ENCODE measurements at places on chromosomes 2 and 18. TPM values are rescaled to one million over a fixed set of nuclear protein-coding genes. Genes with fewer than 3 reads are reported as not detected.

DNA sequence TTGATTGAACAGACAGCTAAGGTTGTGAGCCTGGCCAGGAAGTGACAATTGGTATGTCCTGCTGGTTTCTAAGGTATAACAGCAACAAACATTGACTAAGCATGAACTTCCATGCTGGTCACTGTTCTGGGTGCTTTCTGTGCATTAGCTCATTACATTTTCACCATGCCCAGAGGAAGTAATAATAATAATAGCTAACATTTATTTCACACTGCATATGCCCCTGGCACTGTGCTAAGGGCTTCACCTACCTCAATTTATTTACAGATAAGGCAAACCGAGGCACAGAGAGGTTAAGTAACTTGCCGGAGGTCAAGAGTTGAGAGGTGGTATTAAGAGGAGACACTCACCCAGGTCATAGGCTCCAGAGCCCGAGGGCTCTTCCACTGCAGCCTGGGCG, 113.6 kb downstream of the PDCL3 start:
- no peak for DNase-seq

DNA sequence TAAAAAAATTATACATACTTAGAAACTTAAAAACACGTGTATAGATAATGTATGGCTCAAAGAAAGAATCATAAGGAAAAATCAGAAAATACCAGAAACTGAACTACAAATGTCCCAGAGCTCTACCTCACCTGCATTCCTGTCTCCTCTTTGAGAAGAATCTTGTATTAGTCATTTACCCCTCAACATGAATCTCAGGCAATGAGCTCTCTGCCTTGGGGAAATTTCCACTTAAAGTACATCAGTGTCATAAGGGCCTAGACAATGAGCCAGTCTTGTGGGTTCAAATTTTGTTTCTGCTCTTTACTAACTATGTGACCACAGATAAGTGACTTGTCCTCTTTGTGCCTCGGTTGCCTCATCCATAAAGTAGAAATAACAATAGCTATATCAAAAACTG, 40.1 kb downstream of the SCG2 start:
- DNase-seq, result no peak

DNA sequence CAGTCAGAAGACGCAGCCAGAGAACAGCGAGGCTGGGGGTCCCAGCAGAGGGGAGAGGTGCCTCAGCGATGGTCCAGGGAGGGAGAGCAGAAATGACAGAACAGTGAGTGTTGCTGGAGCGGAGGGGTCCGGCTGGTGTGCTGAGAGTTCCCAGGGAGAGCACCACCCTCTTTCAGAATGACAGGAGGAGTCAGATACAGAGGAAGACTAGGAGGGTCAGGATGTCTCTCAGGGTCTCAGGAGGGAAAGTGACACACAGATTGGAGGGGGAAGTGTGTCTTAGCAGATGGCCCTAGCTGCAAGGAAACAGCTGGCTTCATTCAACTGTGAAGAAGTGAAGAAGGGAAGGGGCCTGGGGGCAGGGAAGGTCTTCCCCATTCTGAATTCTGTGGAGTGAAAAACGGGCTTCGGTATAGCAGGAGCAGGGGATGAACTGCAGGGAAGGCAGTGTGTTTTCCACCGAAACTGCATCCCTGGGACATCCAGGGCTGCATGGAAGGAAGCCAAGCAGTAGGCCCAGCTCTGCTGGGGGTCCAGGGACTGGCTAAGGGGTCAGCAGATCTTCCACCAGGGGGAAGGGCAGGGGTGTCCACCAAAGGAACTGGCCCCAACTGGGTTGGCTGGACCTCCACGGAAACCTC, 90.0 kb upstream of the OTOS start:
- DNase-seq, result no peak

GRCh38 chr2:239436669-239437335, 36.0 kb upstream of the HDAC4 start:
- no peak for DNase-seq

GRCh38 chr2:141468761-141469160, 662.1 kb downstream of the LRP1B start:
- DNase-seq, result no peak

DNA sequence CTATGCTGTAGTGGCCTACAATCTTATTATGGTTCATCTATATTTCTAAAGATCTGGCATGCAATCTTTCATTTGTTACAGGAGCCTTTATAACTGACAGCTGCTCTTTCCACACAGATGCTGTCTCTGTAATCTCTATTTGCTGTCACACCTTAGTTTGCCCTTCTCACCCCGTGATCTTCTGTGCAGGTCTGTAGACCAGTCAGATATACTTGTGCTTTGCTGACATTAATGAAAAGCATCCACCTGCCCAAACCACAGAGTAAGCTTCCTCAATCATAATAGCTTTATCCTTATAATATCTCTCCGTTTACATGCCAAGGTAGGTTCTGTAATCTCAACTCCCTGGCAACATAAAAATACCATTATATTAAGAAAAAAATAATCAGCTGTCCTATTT, 122.4 kb downstream of the GRB14 start:
- DNase-seq, result no peak

- DNase-seq, result no peak
Measured at GRCh38 chr2:172496160-172496608, 59.7 kb upstream of the PDK1 start.

- no peak for DNase-seq
Measured at GRCh38 chr2:195734395-195734794, 77.4 kb downstream of the SLC39A10 start.

- DNase-seq, result no peak
Measured at GRCh38 chr2:146412625-146413024, 1432.2 kb upstream of the ACVR2A start.

DNA sequence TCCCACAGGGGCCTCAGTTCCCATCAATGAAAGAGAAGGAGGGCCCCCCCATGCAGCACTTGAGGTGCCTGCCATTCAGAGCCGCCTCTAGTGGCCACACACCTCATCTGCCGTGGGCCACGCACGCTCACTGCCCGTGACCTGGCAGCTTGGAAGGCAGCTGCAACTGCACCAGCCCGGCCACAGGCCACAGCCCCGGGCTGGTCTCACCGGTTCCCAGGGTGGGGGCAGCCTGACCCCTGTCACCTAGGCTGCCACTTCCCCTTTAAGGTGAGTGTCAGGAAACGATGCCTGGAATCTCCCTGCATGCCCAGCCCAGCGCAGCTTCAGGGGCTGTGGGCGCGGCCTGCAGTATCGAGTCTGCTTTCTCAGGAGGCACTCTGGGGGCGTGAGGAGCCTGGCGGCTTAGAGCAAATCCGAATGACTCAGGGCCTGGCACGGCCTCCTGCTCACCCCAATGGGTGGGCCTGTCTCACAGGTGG, 2.6 kb downstream of the MAB21L4 start:
- DNase-seq, result no peak

GRCh38 chr2:72971036-72971435, 53.7 kb downstream of the EMX1 start:
- DNase-seq, result no peak

Gene MAB21L4
- total RNA-seq, result not detected

Gene HOXD12
- not detected for total RNA-seq

Gene OSR1
- total RNA-seq, result 2.3 TPM

Gene ARHGAP28
- 8.9 TPM for total RNA-seq

Gene TSPYL6
- total RNA-seq, result not detected

Gene EIPR1
- total RNA-seq, result 30.5 TPM

Gene ATP5MC3
- total RNA-seq, result 208 TPM
